NCI-H1092 treated with DMSO at 0.1 percent for 48 hours (cell line): ENCODE measurements at places on chromosomes 7 and 10.

DNA sequence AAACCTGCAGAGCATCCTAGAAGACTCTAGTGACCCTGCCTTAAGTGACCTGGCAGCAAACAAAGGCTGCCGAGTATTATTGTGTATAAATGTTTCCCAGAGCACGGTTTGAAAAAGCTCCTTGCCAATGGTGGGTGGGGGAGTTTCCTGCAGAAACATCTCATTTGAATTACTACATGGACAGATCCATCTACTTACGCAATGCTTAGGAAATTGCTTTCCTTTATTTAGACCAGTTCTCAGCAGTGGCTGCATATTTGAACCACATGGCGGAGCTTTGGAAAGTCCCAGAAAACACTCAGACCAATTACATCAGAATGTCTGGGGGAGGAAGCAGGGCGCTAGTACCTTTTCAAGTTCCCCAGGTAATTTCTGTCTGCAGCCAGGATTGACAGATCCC lies 560.9 kb downstream of the SDK1 start:
- no peak for DNase-seq

DNA sequence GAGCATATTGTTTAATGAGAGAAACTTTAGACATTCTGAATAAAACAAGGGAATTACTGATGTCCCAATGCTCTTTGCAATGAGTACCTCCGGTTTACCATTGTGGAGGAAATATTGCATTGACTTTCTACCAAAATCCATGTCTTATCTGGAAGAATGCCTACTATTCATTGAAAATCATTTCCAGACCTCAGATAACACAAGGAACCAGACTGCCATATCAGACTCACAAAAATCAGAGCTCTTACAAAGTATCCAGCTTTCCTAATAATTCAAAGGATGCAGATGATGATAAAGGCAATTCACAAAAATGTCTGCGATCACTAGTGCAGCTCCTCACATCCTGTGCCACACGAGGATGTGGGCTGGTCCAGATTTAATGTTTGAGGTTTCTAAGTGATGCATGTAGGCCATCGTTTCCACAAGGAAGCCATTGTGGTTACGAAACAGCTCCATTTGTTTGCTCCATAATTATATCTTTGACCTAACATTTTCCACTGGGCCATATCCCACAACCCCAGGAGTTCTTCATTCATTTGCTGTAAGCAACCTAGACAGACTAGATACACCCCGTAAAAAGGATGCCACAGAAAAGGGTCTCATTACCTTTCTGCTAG lies 831.1 kb upstream of the C7orf33 start:
- no peak for DNase-seq

DNA sequence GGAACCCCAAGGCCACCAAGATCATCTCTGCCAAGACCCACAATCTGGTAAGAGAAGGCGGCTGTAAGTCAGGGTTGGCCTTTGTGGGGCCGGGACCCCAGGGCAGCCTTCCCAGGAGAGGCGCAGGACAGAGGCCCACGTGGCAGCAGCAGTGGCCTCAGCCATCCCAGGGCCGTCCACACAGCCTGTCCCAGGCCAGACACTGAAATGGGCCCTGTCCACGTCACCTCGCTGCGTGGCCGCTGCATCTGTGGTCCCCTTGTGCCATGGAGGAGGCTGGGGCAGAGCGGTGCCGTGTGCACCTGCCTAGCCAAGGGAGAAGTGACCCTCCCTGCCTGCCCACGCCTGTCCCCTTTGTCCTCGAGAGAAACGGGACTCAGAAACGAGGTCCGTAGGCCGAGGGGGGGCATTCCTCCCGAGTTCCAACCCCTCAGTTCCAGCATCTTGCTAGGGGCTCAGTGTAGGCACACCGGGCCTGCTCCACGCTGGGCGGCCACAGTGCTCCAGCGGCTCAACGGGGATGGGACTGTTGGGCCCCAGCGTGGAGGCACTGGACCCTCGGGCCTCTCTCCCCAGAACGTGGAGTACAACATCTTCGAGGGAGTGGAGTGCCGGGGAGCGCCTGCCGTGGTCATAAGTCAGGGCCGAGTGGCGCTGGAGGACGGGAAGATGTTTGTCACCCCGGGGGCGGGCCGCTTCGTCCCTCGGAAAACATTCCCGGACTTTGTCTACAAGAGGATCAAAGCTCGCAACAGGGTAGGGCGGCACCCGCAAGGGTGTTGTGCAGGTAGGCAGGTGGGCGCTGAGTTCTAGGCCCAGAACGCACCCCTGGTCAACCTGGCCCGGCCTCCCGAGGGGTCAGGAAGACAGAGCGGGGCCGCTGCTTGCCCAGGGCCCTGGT lies 15.6 kb downstream of the DPYSL4 start:
- DNase-seq, result no peak

DNA sequence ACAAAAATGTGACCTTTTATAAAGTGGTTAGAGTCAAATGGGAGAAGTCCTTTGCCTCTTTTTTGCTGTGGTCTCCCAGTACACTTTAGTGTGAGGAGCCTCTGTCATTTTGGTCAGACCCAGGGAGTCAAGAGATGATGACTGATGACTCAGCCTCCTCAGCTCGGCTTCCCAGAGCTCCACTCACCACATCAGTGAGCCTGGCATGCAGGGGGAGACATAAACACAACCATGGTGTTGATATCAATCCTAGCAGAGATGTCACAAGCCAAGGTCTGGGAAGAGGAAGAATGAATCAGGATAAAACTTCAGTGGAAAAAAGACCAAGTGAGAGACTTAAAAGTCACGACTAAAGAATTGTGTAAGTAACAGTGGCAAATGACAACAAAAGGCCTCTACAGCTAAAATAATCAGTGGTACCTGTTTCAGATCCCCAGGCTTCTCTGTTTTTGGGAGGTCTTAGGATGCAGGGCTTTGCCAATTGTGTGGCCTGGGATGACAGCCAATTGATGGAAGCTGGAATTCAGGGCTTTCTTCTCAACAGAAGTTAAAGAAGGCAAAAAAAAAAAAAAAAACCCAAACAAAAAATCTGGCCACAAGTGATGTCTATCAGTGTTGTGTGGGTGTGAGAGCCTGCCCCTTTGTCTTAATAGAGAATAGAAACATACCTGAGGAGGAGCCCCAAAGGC lies 50.2 kb downstream of the TFAM start:
- DNase-seq, result no peak

- no peak for DNase-seq
These were observed 117.4 kb downstream of the CABCOCO1 start for GRCh38 chr10:61779950-61780659.

DNA sequence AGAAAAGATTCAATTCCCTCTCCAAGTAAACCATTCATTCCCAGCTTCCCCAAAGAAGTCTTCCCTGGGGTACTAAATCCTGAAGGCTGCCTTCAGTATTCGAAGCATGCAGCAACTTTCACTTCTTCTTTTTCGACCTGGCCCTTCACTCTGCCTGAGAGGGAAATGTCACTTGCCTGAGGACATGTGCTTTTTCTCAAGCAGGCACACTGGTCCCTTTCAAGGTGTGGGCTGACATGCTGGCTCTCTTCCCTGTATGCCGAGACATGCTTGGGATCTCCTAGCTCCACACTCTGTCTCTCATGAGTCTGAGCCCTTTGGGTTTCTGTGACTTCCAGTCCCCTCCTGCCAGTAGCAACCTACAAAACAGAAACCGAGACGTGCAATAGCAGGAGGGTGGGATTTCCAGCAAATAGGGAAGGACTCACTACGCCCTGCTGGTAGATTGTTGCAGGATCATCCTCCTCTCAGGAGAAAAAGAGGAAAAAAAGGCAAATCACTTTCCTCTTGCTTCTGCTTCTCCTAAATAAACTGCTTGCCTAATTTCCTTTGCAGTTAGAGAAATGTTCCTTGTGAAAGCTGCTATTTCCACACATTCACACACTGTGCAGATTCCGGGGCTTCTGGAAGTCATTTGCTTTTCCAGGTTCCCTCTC lies 33.5 kb downstream of the FIGNL1 start:
- DNase-seq, result no peak

DNA sequence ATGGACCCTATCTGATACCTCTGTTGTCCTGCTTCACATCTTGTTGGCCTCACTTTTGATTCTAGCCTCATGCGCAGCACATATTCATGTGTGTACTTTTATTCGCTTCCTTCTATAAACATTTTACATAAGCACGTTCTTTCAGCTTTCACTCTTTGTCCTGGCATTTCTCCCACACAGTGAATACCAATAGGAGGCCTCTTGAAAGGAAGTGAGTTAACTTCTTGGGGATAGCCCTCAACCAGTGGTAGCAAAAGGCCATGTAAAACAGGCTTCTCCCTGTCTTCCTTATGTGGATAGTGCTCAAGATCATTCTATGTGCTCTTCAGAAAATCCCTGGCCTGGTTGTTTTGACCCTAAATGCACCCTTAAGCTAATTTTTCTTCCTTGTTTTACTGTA lies 633.9 kb upstream of the MBL2 start:
- no peak for DNase-seq

DNA sequence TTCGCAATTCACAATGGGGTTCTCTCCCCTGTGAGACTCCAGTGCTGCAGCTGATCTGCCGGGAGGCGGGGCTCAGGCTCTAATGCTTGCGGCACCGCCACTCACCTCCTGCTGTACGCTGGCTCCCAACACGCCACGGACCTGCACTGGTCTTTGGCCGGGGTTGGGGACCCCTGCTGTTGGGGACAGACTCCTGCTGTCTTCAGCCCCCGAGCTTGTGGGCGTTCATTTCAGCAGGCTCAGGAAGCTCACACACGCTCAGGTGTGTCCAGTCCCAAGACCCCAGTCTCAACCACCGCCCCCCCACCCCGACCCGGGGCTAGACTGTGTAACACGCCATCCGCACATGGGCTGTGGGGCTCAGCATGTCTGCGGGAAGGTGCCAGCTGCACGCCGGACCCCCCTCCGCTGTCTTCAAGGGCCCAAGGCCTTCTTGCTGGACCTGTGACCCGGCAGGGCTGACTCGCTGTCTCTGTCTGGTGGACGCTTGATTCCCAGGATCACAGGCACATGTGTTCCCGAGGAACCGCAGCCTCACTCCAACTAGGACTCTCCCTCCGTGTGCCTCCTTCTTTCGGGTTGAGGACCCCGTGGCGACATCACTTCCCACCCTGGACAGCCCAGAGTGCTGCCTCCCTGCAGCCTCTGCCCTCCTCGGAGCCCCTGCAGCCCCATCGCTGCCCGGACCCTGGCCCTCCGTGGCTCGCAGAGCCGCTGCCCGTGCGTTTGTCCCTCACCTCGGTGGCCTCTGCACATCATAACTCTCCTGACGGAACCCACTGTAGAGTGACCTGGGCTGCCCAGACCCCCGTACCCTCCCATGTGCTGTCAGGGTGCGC lies 106.4 kb downstream of the DNAJB6 start:
- DNase-seq, result no peak

DNA sequence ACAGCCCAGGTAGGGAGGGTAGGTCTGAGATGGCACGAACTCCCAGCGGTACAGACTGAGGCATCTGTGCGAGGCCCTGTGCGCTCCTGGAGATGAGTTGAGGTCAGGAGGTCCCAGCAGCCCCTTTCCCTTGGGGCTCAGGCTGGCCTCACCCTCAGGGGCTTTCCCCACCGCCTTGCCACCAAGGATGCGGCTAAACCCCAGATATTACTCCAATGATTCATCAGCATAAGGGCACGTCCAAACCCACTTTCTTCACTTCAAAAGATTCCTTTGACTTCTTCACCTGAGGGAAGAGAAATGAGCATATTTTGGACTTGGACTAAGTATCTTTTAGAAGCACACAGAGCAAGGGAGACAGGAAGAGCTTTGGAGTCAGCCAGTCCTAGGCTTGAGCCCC lies 20.3 kb downstream of the UROS start:
- no peak for DNase-seq

DNA sequence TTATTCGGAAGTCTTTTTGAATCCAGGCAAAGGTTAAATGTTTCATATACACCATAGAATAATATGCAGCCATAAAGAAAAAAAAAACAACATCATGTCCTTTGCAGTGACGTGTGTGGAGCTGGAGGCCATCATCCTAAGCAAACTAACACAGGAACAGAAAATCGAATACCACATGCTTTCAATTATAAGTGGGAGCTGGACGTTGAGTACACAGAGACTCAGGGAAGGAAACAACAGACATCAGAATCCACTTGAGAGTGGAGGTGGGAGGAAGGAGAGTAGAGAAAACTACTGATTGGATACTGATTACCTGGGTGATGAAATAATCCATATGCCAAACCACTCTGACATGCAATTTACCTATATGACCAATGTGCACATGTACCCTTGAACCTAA lies 293.4 kb downstream of the KLF6 start:
- no peak for DNase-seq

DNA sequence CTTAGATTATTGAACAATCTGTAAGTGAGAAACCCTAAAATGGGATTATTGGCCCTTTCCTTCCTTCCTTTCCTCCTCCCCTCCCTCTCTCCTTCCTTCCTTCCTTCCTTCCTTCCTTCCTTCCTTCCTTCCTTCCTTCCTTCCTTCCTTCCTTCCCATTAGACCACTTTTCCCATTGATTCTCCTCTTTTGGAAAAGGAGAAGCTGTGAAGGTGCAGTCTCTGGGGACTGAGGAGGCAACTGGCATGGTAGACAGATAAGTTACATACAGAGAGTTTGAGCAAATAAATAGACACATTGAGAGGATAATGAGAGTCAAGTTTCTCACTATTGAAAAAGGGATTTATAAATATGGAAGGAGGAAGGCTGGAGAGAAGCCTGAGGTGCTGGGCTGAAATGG lies 45.0 kb upstream of the CCDC7 start:
- no peak for DNase-seq

DNA sequence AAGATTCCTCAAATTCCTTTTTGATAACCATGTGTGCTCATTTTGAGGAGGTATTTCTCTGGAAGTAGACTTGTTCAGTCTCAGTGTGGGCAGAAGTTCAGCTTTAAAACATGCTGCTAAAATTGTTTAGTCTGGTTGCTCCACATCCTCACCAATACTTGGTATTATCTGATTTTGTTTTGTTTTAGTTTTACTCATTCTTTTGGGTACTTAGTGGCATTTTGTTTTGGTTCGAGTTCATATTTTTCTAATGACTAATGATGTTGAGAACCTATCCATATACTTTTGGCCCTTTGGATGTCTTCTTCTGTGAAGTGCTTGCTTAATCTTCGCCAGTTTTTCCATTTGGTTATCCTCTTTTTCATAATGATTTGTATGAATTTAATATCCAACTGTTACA lies 694.2 kb upstream of the FZD8 start:
- no peak for DNase-seq

DNA sequence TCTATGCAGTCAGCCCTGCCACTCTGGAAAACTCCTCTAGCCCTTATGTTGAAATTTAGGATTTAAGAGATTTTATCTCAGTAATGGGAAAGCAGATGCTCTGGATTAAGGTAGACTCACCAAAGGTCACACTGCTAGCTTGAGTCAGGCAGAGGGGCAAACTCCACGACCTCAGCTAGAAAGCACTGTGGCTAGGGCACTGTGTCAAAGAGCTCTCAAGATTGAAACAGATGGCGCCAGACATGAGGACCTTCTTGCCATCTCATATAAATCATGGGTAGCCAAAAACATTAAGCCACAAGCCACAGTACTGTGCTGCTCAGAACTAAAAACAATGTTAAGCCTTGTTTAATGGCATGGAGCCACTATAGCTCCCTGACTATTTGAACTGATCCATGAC lies 188.7 kb downstream of the DNAJC1 start:
- DNase-seq, result no peak

- no peak for DNase-seq
These were observed 8.7 kb downstream of the ELFN1 start for GRCh38 chr7:1678571-1679325.
